AG10803 (cell line): ENCODE measurements at places on chromosomes 4 and X.
A peak's percentile ranks its signal among the peaks of the same experiment; 100 is the strongest.

DNA sequence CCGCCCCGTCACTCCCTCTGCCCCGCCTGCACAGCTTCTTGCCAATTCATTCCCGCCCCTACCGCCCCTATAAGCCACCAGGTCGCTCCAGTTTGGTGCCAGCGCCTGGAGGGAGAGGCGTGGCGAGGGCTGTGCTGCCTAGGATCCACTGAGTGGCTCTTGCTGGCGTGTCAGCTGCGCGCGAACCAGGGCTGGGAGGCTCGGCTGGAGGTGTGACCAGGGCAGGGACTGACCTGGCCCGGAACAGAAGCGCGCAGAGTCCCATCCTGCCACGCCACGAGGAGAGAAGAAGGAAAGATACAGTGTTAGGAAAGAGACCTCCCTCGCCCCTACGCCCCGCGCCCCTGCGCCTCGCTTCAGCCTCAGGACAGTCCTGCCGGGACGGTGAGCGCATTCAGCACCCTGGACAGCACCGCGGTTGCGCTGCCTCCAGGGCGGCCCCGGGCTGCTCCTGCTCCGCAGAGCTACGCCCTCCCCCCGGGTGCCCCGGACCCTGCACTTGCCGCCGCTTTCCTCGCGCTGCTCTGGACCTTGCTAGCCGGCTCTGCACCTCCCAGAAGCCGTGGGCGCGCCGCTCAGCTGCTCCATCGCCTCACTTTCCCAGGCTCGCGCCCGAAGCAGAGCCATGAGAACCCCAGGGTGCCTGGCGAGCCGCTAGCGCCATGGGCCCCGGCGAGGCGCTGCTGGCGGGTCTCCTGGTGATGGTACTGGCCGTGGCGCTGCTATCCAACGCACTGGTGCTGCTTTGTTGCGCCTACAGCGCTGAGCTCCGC, at the start of gene GPR78:
GPR78 (plus strand) TSS at position 72 of the 773 bp plus-strand sequence; CDS start at position 663, 591 bp downstream.
- DNase-seq: peak; percentile 22

DNA sequence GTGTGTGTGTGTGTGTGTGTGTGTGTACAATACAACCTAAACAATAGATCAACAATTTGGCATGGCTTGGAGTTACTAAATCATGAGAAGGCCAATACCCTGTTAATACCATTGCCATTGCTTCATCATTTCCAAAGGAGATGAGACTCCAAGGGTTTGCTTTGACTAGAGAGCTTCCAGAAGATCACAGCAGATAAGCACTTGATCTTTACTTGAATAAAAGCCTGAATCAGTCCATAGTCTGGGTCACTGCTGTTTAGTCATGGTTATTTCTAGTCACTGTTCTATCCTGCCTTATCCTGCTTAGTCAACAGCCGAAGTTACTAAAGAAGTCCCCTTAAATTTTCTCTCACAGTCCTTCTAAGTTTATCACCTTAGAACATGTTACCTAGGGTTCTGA, 58.2 kb downstream of the RAB40AL start:
- peak; percentile 2 for DNase-seq

- no peak for DNase-seq
These were observed 120.5 kb downstream of the SLC10A7 start for GRCh38 chr4:146401274-146401673.

- no peak for DNase-seq
These were observed 47.2 kb upstream of the TFDP3 start for GRCh38 chrX:133265331-133265730.

DNA sequence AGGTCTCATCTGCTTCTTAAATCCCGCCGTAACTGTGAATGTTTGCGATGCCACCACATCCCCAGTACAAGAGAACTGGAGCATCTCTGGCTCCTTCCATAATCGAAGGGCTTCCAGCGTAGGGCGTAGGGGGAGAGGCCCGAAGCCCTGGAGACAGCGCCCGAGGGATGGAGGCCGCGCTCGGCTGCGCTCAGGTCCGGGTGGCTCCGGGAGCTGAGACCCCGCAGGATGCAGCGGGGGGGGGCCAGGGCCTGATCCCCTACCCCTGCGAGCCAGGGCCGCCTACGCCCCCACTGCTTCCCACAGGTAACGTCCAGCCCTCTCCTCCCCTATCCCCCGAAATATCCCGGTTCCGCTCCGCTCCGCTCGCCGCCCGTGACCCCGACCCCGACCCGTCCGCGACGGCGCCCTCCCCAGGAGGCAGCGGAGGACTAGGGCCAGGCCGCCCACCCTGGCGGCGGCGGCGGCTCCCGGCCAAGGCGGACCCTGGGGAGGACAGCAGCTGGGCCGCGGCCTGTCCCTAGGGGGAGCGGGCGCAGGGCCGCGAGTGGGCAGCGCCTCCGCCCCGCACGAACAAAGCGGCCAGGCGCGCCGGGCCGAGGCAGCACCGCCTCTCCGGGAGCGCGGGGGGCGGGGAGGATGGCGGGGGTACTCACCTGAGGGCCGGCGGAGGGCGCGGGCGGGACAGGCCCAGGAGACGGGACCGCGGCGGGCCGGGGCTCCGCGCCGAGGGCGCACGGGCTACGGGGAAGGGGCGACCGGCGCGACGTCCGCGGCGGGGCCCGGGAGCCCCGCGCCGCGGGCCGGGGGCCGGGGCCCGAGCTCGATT, 723 bp downstream of the WDFY3 start:
- peak; percentile 38 for DNase-seq

GRCh38 chrX:1205681-1206611, 6.5 kb downstream of the CRLF2 start:
- DNase-seq: peak; percentile 62

DNA sequence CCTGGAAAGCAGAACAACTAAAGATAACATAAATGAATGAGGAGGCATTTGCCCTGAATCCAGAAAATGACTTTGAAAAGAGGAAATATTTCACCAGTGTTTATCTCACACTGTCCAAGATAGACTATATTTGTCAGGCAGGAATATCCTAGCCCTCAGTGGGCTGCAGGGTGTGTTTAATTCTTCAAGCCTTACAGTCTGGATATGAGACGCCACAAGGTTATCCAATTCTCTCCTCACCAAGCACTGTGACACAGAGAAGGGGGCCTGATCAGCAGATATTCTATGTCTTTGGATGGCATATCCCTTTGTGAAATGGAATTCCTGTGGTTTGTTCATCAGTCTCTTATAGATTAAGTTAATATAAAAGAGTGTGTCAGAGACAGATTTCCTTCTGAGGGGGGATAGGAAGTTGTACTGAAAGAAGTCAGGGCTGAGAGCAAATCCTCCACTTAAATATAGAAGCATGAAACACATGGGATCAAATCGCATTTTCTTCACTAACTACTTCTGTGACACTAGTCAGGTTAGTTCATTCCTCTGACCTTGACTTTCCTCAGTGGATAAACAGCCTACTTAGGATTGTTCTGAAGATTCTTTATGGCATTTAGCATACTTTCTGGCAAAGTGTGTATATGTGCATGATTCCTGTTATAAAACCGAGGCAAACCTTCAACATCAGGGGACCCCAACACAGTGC, 6.8 kb upstream of the G3BP2 start:
- no peak for DNase-seq

DNA sequence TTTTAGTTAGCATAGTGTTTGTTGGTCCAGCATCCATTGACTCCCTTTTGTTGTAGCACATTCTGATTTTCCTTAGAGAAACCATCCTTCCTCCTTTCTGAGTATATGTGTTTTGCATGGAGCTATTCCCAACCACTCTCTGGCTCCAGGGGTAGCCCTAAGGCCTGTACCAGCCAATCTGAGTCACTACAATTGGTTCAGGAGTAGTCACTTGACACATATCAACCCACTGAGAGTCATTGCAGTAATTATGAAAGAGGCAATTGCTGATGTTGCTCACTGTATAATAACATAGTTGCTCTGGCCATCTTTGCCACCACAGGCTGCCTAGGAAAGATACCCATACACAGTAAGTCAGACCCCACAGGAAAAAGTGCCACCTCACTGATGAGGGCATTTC, 71.2 kb upstream of the GRID2 start:
- no peak for DNase-seq

GRCh38 chrX:77788050-77788449, 2.0 kb upstream of the ATRX start:
- peak; percentile 52 for DNase-seq

DNA sequence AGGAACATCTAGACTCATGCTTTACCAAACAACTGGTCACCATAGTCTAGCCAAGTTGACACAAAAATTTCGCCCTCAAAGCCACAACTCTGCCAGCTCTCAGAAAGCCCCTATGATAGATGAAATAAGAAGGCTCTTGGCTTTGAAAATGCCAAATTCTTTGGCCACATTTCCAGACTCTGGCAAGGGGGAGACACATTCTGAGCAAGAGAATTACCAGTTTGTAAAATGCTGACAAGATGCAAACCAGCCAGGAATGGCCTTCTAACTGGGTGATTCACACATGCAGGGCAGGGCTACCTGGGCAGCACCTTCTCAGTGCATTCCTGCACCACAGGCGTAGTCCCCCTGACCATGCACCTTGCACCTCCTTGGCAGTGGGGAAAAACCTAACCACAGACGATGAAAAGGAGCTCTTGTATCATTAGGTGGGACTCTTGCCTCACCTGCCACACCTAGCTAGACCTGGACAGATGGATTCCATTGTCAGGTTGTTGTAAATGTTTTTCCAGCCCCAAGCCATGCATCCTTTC, 77.4 kb upstream of the CPEB2 start:
- DNase-seq: no peak

- peak; percentile 25 for DNase-seq
These were observed 36.7 kb downstream of the PSAPL1 start for GRCh38 chr4:7398104-7398423.

DNA sequence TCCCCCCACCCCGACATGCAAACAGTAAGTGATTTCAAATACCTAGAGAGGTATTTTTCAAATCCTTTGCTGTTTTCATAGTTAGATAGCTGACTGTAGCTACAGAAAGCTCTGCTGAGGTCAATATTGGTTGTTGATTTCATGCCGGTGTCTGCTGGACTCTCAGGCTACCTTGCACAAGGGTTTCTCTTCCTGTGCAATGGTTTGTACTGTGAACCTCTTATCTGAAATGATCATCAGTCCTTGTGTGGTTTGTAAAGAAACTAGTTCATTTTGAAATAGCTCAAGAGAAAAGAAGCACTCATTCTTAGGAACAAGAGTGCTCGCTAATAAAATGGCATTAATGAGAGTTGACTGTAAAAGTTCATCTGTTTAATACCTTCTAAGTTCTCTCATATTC, 2.1 kb downstream of the MTM1 start:
- no peak for DNase-seq

GRCh38 chrX:154443479-154443910, 446 bp upstream of the FAM50A start:
- no peak for DNase-seq

DNA sequence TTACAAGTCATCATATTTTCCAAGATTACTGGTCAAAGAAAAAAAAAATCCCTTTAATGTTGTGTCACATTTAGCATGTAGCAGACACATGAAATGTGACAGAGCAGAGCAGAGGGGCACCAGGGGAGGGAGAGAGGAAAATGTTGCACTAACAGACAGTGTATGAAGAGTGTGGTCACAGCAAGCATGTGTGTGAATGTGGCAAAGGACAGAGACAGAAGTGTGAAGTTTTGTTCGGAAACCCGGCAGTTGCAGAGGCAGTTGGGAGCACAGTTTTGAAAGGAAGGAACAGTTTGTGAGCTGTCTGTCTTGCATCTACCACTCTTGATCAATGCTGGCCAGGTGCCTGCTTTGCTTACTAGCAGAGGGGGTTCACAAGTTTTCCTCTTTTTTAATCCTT, 83.9 kb upstream of the MAP3K15 start:
- DNase-seq: no peak

GRCh38 chr4:32890398-32890797, 2170.2 kb downstream of the PCDH7 start:
- no peak for DNase-seq

DNA sequence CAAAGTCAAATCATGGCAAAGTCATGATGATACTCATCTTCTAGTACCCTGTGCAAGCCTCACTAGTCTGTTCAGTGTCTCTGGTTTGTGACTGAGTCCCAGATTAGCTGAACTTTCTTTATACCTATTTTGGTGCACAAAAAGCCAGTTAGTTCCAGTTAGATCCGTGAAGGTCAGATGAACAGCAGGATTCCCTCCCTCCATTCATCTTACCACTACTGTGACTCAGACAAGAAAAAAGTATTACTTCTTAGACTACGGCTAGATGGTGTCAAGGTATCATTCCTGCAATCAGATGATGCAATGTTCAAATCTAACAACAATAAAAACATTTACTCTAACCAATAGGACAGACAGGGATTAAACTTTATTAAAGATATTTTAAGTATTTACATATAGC, 30.4 kb downstream of the ARHGEF6 start:
- DNase-seq: no peak

DNA sequence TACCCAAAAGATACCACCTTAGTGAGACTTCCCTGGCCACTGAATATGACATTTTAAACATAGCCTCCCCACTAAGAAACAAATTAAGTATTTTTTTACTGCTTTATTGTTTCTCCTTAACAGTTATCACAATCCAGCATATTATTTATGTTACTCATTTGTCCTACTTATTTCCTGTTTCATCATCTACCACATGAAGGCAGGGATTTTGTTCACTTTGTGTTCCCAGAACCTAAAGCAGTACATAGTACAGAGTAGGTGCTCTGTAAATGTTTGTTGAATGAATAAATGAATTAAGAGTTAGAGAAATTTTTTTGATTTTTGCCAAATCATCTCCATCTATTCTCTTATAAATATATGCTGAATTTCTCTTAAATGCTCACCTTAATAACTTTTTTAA, 318.4 kb upstream of the GIMD1 start:
- peak; percentile 30 for DNase-seq

DNA sequence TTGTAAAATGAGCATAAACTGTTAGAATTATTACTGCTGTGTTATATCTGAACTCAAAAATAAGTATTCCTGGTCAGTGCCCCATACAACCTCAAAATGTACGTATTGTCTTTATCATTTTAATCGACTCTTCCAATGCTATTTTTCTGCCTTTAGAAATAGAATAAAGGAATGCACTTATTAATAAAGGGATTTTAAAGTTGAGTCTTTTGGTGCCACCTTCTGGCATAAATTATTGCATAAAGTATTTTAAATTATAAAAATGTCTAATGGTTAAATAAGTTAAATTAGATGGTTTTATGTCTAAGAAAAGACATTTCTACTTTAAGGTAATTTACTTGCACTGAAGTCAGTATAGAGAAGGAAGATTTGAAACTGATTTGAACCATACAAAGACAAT, 424.0 kb upstream of the NDST4 start:
- DNase-seq: peak; percentile 0

GRCh38 chrX:149145845-149146285, 359.2 kb downstream of the IDS start:
- no peak for DNase-seq
